Retina (tissue), 1 donor: ENCODE measurements at places on chromosomes 6 and 20.

DNA sequence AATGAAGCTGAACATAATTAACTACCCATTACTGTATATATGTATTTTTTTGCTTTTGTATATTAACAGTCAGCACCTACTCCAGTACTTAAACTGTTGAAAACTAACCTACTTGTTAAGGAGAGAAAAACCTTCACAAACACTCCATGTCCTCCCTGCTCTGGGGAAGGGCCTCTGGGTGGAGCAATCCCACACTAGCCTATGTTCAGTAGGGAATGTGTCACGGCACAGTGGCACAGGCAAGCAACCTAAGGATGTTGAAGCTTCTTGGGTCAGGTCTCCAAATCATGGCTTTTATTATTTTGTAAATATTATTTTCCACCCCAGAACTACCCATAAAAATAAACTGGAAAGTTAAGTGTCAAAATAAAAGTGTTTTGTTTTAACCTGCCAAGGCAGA, 5.3 kb downstream of the MAN1A1 start:
- no peak for DNase-seq

- no peak for DNase-seq
Measured at GRCh38 chr6:105324386-105324950, 78.4 kb downstream of the PREP start.

- DNase-seq: no peak
Measured at GRCh38 chr6:82818727-82819126, 246.9 kb downstream of the UBE3D start.

GRCh38 chr6:51554029-51554428, 533.4 kb downstream of the PKHD1 start:
- DNase-seq: no peak

- DNase-seq: no peak
Measured at GRCh38 chr20:51128198-51128597, 105.3 kb upstream of the KCNG1 start.
